ENCODE measurements at places on chromosomes 5 and 9.

GRCh38 chr9:84598921-84599636, 70.5 kb upstream of the NTRK2 start:
- no peak for DNase-seq

DNA sequence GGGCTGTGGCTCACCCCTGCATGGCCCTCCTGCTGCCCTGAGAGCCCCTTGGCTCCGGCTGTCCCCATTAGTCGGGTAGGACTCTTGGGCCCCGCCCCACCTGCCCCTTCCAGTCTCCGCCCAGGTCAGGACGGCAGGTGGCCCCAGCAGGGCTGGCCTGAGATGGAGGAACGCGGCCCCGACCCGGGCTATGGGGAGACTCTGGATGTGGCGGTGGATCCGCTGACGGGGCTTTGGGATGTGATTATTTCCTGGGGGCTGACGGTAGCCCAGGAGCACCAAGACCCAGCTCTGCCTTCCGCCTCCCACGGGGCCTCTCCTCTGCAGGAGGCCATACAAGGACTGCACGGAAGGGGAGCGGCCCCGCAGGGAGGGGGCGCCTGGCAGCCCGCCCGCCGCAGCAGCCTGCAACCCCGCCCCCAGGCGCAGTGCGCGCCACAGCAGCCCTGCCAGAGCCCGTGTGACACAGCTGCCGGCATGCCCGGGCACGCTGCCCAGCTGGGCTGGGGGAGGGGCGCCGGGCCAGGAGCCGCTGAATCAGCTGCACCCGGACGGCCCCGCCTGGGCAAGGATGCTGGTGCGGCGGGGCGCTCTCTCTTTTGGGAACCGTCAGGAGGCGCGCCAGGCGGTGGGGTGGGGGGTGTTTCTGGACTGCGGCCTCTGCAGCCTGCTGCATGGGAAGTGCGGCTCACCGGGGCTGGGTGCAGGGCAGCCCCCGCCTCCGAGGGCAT, 9.2 kb downstream of the TMEM250 start:
- peak; percentile 98 for DNase-seq

GRCh38 chr5:14667770-14668169, 3.3 kb downstream of the OTULIN start:
- DNase-seq: no peak

DNA sequence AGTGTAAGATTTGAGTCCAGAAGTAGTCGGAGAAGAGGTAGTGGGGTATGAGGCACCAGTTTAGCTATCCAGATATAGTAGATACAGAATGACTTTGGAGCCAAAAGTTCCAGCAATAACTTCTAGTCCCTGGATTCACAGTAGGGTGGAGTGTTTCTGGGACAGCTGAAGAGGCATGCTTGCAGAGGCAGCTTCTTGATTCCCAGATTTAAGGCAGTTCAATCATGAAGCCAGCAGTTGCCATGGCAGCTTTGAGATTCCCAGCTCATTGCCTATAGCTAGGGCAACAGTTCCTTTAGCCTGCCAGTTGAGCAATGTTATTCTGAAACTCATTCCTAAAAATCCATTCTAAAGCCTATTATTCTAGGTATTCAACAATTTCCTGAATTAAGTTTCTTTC, 79.2 kb downstream of the LIX1 start:
- DNase-seq: no peak

DNA sequence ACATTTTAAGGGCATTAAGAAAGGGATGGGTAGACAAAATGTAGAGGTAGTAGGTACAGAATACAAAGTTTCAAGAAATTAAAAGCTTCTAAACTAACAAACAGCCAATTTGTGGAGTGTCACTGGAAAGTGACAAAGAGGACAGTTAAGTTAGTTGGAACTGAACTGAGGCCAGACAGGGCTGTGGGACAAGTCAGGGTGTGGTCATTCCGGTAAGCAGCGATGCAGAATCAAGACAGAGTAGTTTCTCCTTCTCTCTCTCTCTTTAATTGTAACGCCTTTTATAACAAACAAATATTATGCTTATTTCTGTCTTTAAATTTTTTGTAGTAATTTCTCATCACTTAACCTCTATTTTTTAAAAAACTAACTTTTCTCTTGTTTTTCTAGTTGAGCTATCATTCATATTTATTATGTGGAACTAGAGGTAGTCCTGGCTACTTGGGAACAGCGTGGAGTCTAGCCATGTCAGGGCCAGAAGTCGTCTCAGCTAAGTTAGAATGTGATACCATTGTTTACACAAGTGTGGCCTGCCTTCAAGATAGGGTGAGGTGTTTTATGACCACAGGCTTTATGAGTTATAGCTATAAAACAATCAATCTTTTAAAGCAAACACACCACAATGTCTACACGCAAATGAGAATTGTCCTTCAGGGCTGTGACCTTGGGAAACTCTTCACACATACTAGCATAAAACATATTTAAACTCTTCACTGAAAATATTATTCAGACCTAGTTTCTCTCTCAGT, 115.3 kb upstream of the CDKN2B start:
- DNase-seq: no peak

GRCh38 chr9:2730971-2731370, 13.7 kb downstream of the KCNV2 start:
- DNase-seq: no peak

DNA sequence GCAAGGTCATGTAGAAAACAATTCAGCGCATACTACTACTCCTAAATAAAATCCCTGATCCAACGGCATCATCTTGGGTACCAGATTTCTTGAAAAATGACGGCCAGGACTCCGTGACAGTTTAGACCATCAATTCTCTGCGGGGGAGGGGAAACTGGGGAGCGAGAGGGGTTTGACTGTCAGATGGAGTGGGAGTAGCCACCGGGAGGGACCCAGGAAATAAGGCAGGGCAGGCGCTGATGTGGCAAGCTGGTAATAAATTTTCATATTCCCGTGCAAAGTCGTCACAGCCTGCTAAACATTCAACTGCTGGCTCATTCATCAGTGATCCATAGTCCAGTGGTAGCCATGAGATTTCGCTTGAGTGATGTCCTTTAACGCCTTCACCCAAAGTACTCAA, 457 bp upstream of the CDH18 start:
- no peak for DNase-seq

DNA sequence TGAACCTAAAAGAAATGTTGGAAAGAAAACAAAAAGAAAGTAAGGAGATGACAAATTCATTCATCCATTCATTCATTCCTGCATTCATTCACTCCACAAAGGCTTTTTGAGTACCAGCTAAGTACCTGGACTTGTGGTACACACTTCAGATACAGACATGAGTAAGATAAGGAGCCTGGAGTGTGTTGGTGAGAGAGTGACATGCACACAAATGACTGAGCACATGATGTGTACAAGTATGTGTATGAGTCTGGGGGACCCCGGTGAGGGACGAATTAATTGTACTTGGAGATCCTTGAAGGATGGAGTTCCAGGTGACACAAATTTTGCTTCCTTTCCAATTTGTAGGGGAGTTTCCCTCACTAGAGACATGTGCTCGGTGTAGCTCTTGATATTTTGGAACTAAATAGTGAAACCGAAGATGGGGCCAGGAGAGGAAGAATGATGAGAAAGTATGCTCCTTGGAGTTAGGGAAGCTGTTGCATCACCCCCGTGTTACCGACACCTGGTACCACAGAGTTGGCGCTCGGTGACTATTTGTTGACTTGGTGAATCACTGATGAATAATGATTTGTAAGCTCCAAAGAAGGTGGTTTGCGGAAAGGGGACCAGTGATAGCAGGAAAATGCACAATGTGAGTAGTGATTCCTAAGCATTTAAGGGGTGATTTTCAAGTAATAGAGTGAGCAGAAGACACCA, 509.8 kb downstream of the CCDC171 start:
- no peak for DNase-seq

DNA sequence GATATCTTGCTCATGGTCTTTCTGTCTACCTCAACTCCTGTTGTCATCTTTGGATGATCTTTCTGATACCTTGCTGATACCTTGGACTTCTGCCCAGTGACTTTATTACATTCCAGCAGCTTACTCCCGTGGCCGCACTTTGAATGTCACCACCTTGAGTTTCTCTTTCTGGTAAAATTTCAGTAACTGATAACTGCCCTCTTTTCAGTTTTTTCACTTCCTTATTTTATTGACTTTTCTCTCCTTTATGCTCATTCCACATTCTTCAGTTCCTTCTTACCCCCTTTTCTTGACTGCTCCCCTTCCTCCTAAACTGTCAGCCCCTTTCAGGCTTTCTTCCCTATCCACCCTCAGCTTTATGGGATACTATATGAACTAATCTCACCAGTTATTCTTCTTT, 7.0 kb upstream of the FBXO4 start:
- DNase-seq: no peak

DNA sequence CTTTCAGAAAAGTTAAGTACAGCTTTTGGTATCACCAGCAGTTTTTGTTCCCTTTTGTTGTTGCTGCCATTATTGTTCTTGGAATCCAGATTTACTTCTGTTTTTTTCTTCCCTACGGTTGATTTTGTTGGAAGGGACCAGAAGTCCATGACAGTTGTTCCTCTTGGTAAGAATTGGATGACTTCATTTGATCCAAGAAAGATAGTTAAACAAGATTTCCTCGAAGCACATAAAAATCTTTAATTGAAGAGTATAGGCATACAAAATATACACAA, 65.4 kb downstream of the CDC42SE2 start:
- DNase-seq: no peak

DNA sequence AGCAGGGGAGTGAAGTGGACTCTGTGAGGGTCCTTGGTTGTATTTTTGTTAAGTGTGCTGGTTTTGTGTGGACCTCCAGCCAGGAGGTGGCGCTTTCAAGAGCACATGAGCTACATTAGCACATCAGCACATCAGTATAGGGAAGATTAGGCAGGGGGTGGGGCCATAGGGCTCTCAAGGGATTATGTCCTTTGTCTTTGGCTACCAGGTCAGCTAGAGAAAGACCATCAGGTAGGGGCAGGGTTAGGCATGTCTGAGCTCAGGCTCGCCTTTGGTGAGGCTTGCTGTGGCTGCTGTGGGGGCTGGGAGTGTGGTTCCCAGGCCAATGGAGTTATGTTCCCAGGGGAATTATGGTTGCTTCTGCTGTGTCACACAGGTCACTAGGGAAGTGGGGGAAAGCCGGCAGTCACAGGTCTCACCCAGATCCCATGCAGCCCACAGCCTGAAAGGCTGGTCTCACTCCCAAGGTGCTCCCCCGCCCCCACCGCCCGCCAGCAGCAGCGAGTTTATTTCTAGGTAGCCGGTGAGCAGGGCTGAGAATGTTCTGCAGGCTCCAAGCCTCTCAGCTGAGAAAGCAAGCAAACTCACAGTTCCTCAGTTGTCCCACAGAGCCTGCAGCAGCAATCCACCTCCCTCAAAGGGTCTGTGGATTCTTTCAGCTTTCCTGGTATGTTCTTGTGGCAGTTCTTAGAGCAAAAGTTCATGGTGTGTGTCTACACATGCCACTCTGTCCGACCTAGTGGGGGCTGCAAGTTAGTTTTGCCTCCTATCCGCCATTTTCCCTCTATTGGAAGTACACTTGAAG, 13.7 kb downstream of the OR1J1 start:
- no peak for DNase-seq

DNA sequence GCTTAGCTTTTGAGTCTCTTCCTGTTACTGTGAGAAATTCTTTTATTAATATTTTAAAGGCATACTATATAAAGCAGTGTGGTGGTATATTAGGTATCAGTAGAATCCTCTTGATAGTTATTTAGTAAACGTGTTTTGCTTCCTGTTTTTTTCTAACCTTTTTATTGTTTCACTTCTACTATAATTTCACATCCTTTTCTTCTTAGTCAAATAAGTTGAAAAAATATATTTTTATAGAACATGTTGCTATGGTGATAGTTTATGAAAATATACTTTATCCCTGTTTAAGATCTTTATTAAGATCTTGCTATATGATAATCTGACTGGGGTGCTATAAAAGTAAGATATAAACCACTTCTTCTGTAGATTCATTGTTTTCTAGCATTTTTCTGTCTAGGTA, 2.1 kb downstream of the POLK start:
- DNase-seq: no peak

- no peak for DNase-seq
Observed at GRCh38 chr9:136053757-136054142, 41.3 kb downstream of the NACC2 start.

DNA sequence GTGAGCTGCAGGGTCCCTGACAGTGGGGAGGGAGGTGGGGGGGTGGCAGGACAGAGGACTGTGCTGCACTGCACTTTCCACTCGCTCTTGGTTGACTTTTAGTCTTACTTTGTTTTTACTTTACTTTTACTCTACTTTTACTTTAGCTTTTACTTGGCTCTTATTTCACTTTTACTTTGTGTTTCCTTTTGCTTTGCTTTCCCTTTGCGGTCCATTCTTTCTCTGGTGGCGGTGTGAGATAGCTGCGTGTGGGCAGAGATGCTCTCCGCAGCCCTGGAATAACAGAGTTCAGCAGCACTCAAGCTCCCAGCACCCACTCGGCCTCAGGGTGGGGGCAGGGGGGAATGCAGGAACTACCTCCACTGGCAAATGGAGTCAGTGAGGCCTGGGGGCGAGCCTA, 4.7 kb downstream of the AK8 start:
- DNase-seq: no peak

DNA sequence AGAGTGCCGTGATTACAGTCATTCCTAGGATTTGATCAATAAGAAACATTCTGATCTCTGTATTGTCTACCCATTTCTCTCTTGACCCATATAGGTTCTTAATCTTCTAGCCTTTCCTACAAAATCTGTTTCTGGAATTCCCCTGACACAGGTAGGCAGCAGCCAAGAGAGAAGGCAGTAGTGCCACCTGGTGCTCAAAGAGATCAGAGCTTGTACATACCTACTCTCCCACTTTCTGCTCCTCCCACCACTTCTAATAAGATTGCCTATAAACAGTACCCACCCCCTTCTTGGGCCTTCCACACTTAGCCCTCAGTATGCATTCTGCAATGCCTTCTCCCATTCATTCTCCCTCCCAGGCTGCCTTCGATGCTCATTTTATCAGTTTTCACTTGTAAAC, 117.4 kb upstream of the RORB start:
- peak; percentile 34 for DNase-seq

DNA sequence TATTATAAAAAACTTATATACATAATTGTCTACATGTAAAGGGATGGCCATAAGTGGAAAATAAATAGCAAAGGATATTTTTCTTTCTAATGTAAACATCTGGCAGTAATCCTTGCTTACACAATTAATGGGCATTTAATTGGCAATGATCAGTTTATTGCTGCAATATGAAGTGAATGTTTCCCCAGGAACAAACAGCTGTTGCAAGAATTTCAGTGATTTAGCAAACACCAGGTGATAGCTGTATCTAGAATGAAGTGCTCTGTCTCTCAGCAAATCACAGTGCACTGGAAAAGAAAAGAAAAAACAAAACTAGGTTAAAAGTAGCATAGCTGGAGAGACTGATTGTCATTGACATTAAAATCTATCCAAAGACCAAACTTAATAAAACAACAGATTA, 594.5 kb upstream of the ARRDC3 start:
- no peak for DNase-seq

- peak; percentile 53 for DNase-seq
Observed at GRCh38 chr5:140327589-140327988, 18.8 kb downstream of the HBEGF start.

- DNase-seq: peak; percentile 30
Observed at GRCh38 chr9:101848485-101848919, 110.1 kb upstream of the GRIN3A start.

DNA sequence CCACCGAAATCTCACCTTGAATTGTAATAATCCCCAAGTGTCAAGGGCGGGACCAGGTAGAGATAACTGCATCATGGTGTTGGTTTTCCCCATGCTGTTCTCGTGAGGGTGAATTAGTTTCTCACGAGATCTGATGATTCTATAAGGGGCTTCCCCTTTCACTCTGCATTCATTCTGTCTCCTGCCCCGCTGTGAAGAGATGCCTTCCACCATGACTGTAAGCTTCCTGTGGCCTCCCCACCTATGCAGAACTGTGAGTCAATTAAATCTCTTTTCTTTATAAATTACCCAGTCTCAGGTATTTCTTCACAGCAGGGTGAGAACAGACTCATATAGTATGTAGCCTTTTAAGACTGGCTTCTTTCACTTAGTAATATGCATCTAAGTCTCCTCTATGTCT, 128.1 kb upstream of the NR5A1 start:
- DNase-seq: no peak
